NCI-H526 treated with DMSO at 0.1 percent for 48 hours (cell line): ENCODE measurements at places on chromosomes 4 and X.

- DNase-seq: no peak
These were observed 89.0 kb upstream of the LIMCH1 start for GRCh38 chr4:41448934-41449333.

DNA sequence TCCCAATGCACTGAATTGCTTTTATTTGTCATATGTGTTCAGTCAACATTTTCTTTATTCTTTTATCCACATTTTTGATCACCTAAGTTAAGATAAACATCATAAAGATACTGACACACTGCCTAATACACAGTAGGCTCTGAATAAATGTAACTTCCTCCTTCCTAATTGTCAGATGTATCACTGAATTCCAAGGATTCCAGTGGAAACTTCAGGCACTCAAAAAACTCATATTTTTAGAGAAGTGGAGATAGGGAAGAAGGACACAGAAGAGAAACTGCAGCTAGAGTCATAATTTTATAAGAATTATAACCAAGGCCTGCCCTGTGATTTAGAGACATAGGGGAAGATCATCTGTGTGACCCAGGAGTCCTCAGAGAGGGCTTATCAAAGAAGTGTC is 753.3 kb downstream of the ADGRL3 start:
- DNase-seq: no peak

GRCh38 chr4:88457307-88458103 is 586 bp downstream of the HERC5 start:
- no peak for DNase-seq

DNA sequence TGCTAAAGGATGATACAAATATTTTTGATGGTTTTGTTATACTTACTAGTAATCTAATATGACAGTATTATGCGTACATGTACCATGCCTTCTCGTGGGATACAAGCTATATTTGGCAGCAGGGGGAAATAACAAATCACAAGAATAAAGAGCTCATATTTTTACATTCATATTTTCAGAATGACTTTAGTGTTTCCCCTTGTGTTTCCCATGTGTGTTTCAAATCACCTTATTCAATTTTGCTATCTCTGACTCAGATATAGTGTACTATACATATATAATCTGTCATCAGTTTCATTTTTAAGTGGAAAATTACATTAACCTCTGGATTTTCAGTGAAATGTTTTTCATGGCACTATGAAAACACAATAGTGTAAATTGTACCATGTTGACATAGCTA is 146.8 kb downstream of the RPA4 start:
- DNase-seq: no peak

DNA sequence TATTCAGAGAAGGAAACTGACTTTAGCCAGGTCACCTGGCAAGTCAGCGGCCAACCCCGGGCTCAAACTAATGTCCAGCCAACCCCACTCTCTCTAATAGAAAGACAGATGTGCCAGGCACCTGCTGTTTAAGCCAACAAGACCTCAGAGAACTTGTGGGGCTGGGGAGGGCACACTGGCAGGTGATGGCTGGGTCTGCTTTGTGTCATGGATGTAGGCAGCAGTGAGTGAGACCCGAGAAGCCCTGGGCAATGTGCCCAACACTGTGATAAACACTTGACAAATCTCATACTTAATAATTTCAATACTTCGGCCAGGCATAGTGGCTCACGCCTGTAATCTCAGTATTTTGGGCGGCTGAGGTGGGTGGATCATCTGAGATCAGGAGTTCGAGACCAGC is 9.0 kb upstream of the CD99L2 start:
- DNase-seq: no peak
